ENCODE measurements at places on chromosomes 2 and 18.
A peak's percentile ranks its signal among the peaks of the same experiment; 100 is the strongest.

- DNase-seq = no peak
These were observed 38.1 kb upstream of the RTN4 start for GRCh38 chr2:55088400-55088799.

GRCh38 chr18:50360611-50361010 is 14.2 kb upstream of the SKA1 start:
- DNase-seq = no peak

- no peak for DNase-seq
These were observed 48.0 kb upstream of the TGIF1 start for GRCh38 chr18:3401669-3402620.

GRCh38 chr2:15313657-15314056 is 247.5 kb downstream of the NBAS start:
- DNase-seq = peak; percentile 18

DNA sequence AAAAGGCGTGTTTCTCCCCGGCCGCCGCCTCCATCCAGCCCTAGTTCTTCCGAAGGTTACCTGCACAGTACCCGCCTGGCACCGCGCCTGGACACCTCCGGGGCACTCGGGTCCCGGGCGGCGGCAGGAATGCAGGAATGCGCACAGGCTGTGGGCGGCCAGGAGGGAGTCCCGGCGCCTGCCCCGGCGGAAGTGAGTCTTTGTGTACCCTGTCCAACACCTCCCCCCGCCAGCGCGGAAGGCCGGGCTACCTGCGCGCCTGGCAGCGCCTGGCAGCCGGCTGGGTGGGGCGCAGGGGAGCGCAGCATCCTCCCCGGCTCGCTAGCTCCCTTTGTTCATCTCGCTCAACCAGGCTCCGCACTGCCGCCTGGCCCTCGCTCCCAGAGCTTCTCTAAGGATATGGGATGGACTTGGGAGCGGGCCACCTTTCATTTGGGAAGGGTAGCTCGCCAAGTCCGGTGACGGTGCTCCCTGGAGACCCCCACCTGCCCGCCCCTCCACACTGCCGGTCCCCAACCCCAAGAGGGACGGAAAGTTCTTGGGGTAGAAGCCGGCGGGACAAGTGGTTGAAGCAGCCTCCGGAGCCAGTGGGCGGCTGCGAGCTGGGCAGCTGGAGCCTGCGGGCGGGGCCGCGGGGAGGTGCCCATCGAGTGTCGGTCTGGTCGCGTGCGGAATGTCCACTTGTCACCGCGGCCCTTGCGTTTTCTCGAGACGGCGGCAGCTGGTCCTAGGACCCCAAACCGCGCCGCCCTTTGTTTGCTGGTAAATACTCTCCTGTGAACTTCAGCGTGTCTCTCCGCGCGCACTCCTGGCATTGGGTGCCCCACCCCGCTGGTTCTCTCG is 1.2 kb upstream of the ST6GAL2 start:
- no peak for DNase-seq

DNA sequence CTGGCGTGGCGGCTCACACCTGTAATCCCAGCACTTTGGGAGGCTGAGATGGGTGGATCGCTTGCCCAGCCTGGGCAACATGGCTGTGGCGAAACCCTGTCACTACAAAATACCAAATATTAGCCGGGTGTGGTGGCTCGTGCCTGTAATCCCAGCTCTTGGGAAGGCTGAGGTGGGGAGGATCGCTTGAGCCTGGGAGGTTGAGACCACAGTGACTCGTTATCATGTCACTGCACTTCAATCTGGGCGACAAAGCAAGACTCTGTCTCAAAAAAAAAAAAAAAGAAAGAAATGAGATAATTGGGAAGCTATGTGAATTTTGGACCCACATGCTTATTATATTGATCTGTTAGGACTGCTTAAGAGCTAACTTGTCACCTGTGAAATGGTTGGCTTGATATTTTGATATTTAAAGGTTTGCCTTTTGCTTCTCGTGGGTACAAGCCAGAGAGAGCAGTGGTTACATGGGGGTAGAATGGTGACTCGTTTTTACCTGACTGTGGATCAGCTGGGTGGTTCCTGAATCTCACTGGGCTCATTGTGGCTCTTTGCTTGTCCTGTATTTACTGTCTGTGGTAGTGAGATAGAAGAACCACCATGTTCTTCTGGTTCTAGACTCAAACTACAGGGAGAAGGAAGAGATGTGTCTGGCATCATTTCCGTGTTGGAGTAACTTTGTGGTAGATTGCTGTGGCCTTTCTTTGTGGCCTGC is 28.9 kb downstream of the ZNF532 start:
- DNase-seq = no peak

- DNase-seq = no peak
These were observed 412.2 kb downstream of the SPAG16 start for GRCh38 chr2:213696442-213696841.

DNA sequence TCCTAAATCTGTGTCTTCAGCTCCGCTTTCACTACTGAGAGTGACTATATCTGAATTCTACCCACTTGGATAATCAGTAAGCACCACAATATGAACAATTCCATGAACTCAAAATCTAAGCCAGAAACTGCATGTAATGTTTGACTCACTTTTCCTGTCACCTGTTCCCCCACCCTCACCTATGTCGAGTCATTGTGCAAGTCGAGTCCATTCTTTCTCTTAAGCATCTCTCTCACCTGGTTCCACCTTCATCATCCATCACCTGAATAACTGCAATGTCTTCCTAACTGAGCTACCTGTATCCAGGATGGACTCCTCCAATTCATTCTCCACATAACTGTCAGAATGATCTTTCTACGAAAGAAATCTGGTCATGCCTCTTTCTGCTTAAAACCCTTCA is 58.2 kb downstream of the PPP1R1C start:
- DNase-seq = no peak

GRCh38 chr2:230323385-230324106 is 3.4 kb upstream of the SP140L start:
- no peak for DNase-seq

DNA sequence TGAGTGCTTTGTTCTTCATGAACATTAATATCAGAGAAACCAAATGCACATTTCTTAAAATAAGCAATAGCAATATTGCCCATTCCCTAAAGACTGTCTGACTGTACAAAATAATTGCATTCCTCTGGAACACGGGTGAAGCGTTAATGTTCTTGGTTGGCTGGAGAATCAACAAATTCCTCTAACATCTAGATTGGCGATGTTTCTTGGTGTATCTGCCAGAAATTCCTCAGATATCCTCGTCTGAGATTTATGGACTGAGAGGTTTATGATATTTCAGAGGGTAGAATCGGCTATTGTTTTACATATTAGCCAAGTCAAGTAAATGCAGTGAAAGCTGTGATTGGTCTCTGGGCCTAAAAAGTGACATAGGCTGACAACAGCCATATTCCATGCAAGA is 27.1 kb upstream of the SPTBN1 start:
- no peak for DNase-seq

GRCh38 chr2:191701696-191702095 is 23.8 kb downstream of the NABP1 start:
- DNase-seq = no peak

DNA sequence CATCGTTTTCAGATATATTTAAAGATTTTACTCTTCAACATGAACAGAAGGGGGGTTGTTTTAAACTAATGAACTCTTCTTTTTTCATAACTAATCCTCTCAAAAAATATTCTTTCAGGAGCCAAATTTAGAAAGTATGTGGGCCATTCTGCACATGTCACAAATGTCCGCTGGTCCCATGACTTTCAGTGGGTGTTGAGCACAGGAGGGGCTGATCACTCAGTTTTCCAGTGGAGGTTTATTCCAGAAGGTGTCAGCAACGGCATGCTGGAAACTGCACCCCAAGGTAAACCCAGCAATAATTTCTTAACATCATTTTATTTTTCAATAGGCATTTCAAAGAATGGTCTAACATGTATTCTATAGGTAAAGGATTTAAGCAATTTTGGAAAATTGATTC is 136.0 kb downstream of the EML6 start:
- no peak for DNase-seq

GRCh38 chr2:8457092-8457481 is 224.8 kb upstream of the ID2 start:
- DNase-seq = no peak

- no peak for DNase-seq
These were observed 106.9 kb downstream of the FBXO15 start for GRCh38 chr18:74040459-74041332.

GRCh38 chr2:233331536-233331935 is 22.8 kb upstream of the DGKD start:
- DNase-seq = no peak

All from AG04450 (cell line).